ENCODE measurements at places on chromosomes 11 and 22.

DNA sequence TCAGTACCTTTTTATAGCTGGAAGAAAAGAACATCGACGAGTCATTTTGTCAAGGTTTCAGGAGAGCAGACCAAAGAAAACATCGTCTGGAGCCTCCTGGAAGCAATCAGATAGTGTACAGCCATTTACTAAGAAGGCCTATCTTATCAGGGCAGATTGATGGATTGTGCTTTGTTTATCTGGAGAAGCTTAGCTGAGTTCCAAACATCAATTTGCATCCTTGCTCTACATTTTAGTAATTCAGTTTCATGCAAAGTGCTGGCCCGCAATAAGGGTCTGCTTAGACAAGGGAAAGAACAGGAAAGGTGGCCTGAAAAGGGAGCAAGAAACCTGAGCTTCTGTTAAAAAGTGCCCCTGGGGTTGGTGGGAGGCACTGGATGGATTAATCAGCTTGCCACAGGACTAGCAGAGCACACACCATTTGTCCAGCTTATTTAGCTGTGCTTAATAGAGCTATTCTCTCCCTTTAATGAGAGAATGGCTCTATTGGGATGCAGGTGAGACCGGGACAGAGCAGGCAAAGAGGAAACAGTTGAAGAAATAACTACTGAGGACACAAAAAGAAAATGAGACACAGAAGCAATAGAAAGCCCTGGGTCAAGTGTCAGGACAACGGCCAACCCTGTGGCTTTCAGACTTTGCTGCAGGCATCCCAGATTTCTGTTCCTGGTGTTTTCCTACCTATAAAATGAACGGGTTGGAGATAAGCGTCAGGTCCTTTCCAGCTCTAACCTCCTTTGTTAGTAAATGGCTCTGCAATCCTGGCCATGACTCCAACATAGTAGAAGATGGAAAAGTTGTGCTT is 122.1 kb upstream of the TTC12 start:
- no peak for DNase-seq

GRCh38 chr22:24759765-24760164 is 14.8 kb downstream of the PIWIL3 start:
- DNase-seq: no peak

DNA sequence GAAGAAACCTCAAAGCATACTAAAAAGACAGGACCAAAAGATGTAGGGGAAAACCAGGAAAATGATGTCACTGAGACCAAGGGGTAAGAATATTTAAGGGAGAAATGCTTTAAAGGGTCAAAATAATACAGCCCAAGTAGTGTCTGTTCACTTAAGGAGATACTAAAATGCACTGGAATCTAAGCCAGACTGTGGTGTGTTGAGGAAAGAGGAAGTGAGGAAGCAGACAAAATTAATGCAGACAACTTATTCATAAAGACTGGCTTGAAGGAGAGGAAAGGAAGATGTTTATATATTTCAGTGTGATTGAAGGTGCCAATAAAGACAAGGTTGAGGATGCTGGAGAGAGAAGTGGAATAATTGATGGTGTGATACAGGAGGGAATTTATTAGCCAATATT is 15.7 kb downstream of the ZNF215 start:
- no peak for DNase-seq

GRCh38 chr11:111330234-111330893 is 32.0 kb downstream of the POU2AF3 start:
- no peak for DNase-seq

DNA sequence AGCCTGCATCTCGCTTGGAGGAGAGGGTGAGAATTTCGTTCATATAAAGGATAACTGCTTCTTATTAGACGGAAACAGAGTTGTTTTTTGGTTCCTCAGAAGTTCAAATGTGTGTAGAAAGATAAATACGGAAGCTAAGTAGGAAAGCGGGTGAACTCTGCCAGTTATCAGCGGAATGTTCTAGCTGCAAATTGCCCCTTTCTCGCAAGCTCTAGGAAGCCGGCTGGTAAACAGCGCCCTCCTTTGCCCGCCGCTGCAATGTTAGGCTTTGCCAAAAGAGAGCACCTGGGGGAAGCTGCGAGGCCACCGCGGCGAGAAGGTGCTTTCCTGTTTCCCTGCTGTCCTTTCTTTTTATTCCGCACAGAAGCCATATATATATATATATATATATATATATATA is 67.0 kb downstream of the IGLL5 start:
- DNase-seq: no peak

DNA sequence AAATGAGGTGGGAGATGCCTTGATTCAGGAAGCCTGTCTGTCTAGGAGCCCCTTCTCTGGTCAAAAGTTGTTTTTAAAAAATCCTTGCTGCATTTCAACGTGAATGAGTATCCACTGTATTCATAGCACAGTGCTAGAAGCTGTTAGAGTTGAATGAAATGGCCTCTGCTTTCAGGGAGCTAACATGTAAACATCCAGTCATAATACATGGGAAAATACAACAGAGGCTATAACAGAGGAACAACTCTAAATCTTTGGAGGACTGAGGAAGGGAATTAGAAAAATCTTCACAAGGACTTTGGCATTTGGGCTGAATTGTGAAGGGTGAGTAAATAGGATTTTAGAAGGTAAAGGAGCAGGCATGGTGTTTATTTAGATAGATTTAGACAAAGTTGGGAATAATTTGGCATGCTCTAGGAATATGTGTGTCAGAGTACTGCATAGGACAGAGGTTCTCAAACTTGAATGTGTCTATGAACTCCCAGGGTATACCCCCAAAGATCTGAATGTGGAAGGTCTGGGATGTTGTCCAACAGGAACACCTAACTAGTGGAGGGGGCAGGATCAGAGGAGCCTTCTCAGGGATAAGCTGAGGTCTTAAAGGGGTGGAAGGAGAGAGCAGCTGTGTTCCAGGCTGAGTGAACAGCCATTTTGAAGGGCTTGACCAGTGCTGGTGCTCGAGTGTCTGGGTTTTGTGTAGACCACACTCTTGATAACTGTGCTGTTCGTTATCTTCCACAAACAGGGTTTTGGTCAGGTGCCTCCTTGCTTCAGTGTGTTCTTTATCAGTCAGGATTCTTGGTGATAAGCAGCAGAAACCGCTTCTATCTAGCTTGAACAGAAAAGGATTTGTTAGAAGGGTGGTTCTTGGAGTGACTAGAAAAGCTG is 12.7 kb downstream of the SREBF2 start:
- DNase-seq: no peak

Data from choroid plexus epithelial cell (primary cell).